ENCODE measurements at places on chromosomes 1 and 21.
A peak's percentile ranks its signal among the peaks of the same experiment; 100 is the strongest.

GRCh38 chr1:17309426-17310067 lies 1.6 kb downstream of the PADI4 start:
- DNase-seq: no peak

GRCh38 chr1:47618222-47618720 lies 180.4 kb downstream of the FOXD2 start:
- DNase-seq: no peak

- DNase-seq: no peak
These were observed 63.4 kb downstream of the PSMG1 start for GRCh38 chr21:39119891-39120290.

GRCh38 chr1:198529414-198529813 lies 11.1 kb downstream of the ATP6V1G3 start:
- DNase-seq: no peak

DNA sequence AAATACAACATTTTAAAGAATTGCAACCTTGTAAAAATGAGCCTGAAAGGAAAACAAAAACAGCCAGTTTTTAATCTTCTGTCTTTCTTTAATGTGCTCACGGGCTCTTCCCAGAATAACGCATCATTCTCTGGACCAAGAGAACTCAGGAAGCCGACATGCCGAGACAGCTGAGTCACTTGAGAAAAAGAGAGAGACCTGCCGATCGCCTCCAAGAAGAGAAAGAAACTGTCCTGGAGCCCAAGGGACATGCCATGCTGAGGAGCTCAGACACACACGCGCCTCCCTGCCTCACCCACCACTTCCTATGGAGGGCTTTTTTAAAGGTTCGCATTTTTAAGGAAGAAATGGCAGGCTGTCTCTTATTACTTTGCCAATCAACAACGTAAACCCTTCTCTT lies 176.4 kb downstream of the ZNF281 start:
- DNase-seq: no peak

GRCh38 chr1:229507502-229507901 lies 639 bp downstream of the NUP133 start:
- no peak for DNase-seq

GRCh38 chr1:161473348-161473747 lies 31.9 kb upstream of the FCGR2A start:
- no peak for DNase-seq

GRCh38 chr1:53697721-53698383 lies 41.1 kb downstream of the GLIS1 start:
- DNase-seq: no peak

DNA sequence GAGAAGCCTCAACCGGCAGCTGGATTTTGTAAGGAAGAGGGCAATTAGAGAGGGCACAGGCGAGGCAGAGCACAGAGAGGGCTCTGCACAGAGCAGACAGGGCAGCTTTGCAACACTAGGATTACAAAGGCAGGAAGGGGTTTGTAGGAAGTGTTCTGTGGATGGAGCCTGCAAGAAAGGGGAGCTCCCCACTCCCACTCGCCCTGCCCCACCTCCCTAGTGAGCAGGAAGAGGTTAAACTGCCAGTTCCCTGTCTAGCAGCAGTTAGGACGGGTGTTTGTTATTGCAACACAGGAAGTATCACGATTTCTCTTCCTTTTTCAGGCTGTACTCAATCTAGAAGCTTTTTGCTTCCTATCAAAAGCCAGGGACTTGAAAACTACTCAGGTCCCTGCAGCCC lies 63.3 kb upstream of the LRRC8D start:
- peak; percentile 74 for DNase-seq

DNA sequence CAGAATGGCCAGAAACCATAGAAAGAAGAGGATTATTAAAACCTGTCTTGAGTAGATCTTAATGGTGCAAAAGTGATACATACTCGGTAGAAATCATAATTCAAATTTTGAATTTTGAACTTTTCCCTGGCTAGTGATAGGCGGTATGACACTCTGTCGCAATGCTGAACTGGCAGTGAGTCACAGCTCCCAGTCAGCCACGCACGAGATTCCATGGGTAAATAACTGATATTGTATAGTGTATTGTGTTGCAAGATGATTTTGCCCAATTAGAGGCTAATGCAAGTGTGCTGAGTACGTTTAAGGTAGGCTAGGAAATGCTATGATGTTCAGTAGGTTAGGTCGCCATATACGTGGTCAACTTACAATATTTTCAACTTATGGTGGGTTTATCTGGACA lies 207.0 kb downstream of the SIPA1L2 start:
- DNase-seq: no peak

- DNase-seq: peak; percentile 85
These were observed 26.1 kb downstream of the GPR3 start for GRCh38 chr1:27418326-27419185.

DNA sequence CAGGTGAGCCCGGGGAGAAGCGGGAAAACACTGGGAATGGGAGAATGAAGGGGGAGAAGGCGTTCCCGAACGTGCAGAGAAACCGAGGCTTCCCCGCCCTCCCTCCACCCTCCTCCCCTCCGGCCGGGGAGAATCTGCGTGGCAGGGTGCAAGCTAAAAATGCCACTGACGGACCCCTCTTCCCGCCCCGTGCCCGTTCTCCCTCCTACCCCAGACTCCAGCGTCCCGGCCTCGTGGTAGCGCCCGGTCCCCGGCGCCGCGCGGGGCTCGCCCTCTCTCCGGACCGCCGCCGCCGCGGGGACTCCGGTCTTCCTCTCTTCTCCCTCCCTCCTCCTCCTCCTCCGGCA lies 81.6 kb upstream of the AK4 start:
- no peak for DNase-seq

GRCh38 chr1:195754874-195755273 lies 853.4 kb downstream of the KCNT2 start:
- DNase-seq: no peak

DNA sequence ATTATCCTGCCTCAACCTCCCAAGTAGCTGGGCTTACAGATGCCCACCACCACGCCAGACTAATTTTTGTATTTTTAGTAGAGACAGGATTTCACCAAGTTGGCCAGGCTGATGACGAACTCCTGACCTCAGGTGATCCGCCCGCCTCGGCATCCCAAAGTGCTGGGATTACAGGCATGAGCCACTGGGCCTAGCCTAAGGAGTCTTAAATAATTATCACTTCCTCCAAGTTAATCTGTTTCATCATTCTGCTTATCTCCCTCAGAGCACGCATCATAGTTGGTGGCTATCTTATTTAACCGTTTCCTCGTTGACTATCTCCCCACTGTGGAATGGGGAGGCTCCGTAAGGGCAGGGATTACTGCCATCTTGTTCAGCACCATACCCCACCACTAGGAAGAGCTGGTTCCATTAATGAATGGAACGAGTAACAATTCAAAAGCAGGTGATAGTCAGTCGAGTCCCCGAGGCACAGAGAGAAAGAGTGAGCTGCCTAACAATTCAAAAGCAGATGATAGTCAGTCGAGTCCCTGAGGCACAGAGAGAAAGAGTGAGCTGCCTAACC lies 52.7 kb downstream of the GLUL start:
- no peak for DNase-seq

- no peak for DNase-seq
These were observed 158.5 kb upstream of the ESRRG start for GRCh38 chr1:216881695-216882094.

DNA sequence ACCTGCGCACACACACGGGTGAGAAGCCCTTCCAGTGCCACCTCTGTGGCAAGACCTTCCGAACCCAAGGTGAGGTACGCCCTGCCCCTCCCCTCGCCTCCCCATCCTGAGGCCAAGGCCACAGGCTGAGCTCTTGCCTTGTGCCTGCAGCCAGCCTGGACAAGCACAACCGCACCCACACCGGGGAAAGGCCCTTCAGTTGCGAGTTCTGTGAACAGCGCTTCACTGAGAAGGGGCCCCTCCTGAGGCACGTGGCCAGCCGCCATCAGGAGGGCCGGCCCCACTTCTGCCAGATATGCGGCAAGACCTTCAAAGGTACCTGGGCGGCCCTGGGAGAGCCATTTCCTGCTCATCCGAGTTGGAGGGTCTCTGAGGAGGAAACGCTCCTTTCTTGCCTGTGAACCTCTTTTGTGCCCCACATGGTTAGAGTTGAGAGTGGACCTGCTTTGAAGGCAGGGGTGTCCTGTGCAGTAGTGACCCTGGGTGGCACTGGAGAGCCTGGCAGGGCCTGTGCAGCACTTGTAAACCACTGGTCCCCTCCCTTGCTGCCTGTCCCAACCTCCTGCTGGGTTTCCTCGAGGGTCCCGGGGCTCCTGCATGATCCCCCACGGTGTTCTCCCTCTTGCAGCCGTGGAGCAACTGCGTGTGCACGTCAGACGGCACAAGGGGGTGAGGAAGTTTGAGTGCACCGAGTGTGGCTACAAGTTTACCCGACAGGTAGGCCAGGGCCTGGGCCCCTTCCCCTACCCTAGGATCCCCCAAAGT lies 8.5 kb downstream of the ZBTB48 start:
- DNase-seq: no peak

GRCh38 chr1:211653959-211654496 lies 21.4 kb downstream of the NEK2 start:
- no peak for DNase-seq

DNA sequence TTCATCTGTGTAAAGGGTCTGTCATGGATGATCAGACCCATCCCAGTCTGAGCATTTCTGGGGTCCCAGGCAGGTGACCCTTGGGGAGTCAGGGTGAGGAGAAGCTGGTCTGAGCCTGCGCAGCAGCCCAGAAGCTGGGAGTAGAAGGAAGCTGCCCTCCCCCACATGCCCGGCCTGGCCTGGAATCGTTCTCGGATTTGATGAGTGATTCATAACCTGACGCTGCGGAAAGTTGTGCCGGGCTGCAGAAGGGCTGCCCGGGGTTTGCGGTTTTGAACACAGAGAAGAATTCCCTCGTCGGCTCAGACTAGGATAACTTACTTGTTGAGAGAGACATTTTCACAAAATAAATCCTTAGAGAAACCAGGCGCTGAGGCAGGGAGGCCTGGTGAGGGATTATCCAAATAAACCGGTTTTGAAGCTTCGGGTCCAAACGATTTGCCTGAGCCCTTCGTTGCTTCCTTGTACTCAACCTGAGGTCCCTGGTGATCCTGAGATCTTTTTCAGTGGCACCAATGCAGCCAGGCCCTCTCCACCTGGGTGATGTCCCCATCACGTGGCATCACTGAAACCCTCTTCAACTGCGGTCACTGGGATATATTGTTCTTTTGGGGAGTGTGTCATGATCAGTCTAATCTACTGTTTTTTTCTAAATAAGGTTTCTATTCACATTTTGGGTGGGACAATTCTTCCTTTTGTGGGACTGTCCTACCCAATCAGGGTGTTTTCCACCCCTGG lies 29.2 kb downstream of the EPHB2 start:
- DNase-seq: no peak

- no peak for DNase-seq
These were observed 1156.3 kb upstream of the B3GALT2 start for GRCh38 chr1:194342484-194343262.

GRCh38 chr1:150559656-150560010 lies 10.4 kb downstream of the ADAMTSL4 start:
- DNase-seq: no peak

- DNase-seq: no peak
These were observed 5.9 kb upstream of the SLC6A17 start for GRCh38 chr1:110144366-110144765.

DNA sequence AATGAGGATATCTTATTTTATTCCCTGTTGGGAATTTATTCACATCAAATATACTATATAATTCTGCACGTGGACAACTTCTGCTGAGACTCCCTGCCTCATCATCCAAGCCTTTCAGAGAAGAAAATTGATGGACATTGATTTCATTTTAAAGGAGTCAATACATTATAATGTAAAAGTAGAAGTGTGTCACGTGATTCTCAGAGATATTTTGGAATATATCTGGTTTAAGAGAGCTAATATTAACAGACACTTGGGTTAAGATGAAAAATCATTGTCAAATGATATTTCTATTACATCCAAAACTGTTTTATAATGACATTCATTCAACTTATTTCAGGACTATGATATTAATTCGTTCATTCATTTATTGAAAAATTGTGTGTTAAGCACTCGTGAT lies 314.2 kb downstream of the ADGRL2 start:
- no peak for DNase-seq

GRCh38 chr1:112674986-112675727 lies 698 bp downstream of the MOV10 start:
- DNase-seq: peak; percentile 78

- DNase-seq: no peak
These were observed 48.3 kb downstream of the ECE1 start for GRCh38 chr1:21241771-21242581.

- no peak for DNase-seq
These were observed 16.2 kb downstream of the RGS13 start for GRCh38 chr1:192652159-192652558.

- DNase-seq: no peak
These were observed 21.4 kb downstream of the TSNAX start for GRCh38 chr1:231549733-231550447.

- DNase-seq: no peak
These were observed 3.1 kb upstream of the ADORA3 start for GRCh38 chr1:111506561-111506960.

DNA sequence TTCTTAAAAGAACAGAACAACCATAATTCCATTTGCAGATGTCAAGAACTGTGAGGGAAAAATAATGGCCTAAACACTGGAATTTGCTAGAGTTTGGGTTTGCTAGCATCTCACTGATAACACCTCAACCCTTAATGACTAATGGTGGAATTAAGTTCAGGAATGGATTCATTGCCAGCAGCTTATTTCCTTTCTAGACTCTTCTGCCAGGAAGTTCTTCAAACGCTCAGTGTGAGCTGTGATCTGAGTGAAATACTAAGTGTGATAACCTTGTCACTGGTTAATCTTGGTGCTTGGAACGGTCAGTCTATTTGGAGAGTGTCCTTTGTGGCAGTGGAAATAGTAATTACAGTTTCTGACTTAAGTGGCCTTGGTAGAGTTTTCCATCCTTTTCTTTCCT lies 21.6 kb upstream of the PLEKHM2 start:
- no peak for DNase-seq

DNA sequence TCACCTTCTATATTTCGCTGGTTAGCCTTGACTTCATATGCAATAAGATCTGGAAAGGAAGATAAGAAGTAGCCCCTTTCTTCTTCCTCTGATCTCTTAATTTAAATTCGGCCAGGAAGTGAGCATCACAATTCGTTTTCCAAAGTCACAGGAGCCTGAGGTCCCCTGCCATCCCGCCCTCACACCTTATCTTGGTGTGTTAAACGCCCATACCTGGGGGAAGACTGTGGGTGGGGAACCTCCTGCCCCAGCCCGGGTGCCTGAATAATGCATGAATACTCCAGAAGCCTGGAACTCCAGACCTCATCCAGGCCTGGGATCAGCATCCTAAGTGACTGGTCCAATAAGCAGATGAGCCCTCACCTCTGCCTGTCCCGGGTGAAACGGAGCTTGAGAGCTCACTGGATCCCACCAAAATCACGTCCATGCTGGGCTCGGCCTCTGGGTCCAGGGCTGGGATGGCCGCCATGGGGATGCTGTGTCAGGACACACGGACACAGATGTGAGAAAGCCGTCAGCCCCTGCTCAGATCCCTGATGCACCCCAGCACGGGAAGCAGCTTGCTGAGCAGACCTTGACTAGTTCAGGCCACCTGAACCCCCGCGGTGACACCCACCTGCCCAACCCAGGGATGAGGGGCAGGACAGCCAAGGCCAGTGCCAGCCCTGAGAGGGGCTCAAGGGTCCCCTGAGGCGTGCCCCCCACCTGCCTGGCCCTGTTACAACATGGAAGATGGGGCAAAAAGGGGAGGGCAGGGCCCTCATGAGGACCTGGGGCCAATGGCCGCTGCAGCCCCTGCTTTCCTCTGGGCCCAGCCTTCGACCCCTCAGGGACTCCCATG lies 686 bp downstream of the DNMT3L start:
- DNase-seq: no peak

All from activated effector memory CD4-positive, alpha-beta T cell treated with anti-CD3 and anti-CD28 coated beads, Interleukin-2, amount 50 U/mL, for 16 hours (primary cell).